ENCODE measurements at places on chromosomes 7 and 10. TPM values are rescaled to one million over a fixed set of nuclear protein-coding genes. Genes with fewer than 3 reads are reported as not detected.

Gene HHEX
- 8.7 TPM for total RNA-seq

Gene CCM2
- 62.2 TPM for total RNA-seq

Gene DAGLB
- total RNA-seq, result 15.6 TPM

Gene POM121
- total RNA-seq, result 6.6 TPM

Gene WDFY4
- under 0.01 TPM for total RNA-seq

Gene SRRT
- 54.1 TPM for total RNA-seq

Gene LMTK2
- 7.6 TPM for total RNA-seq

Gene SPDYE18
- not detected for total RNA-seq

Gene C7orf33
- not detected for total RNA-seq

Gene LIPK
- not detected for total RNA-seq

Gene INHBA
- total RNA-seq, result 8.1 TPM

Gene MAGI2
- total RNA-seq, result 33.2 TPM

Gene WNT8B
- not detected for total RNA-seq

Gene GBX1
- not detected for total RNA-seq

Gene MTURN
- total RNA-seq, result 18.9 TPM

Gene MYO1G
- total RNA-seq, result under 0.01 TPM

Gene SPDYE17
- not detected for total RNA-seq

Gene FZD8
- total RNA-seq, result 3.5 TPM

Gene DPP6
- not detected for total RNA-seq

Gene AKR1B15
- total RNA-seq, result not detected

Gene C10orf95
- total RNA-seq, result not detected
